ENCODE measurements at places on chromosomes 12 and 14. TPM values are rescaled to one million over a fixed set of nuclear protein-coding genes. Genes with fewer than 3 reads are reported as not detected.

Gene KRT2
- total RNA-seq: not detected

Gene MARK3
- 31.8 TPM for total RNA-seq

Gene RASSF8
- 19.7 TPM for total RNA-seq

Gene DPPA3
- not detected for total RNA-seq

Gene IFT43
- 56.1 TPM for total RNA-seq

Gene SOX5
- total RNA-seq: not detected

Gene NID2
- not detected for total RNA-seq

Gene GALNT16
- total RNA-seq: 4.8 TPM

Gene NXPH4
- total RNA-seq: 5.8 TPM

Gene STRN3
- 18.7 TPM for total RNA-seq

Gene NANOG
- not detected for total RNA-seq

Gene FGF6
- total RNA-seq: not detected

Gene CD4
- not detected for total RNA-seq

Gene TSPAN8
- 55.8 TPM for total RNA-seq

Gene PMEL
- 1.1 TPM for total RNA-seq

Gene DEPDC4
- total RNA-seq: 3.1 TPM

Gene RERG
- total RNA-seq: not detected

Gene SYCP3
- total RNA-seq: not detected

Gene SYT1
- 7.5 TPM for total RNA-seq

Gene KLRK1
- not detected for total RNA-seq

Gene RECQL
- total RNA-seq: 125 TPM

Gene PTPN6
- total RNA-seq: 0.31 TPM

Gene HSP90AA1
- total RNA-seq: 404 TPM

Gene POTEM
- total RNA-seq: not detected

Gene HNF1A
- not detected for total RNA-seq

Gene IL31
- total RNA-seq: not detected

Gene SLC6A13
- 0.12 TPM for total RNA-seq

Gene SLC2A3
- total RNA-seq: 16.3 TPM

Gene ERGIC2
- total RNA-seq: 137 TPM

Gene GPR84
- not detected for total RNA-seq

Gene PLCZ1
- not detected for total RNA-seq

Gene MYRFL
- not detected for total RNA-seq

Gene STAB2
- total RNA-seq: not detected

Gene WNT5B
- total RNA-seq: 10.3 TPM

Gene KERA
- total RNA-seq: not detected

Gene PTGER2
- total RNA-seq: not detected

Gene RIMBP2
- total RNA-seq: not detected

Gene SMCO3
- not detected for total RNA-seq

Gene PRIMA1
- total RNA-seq: not detected

Gene SERPINA3
- total RNA-seq: not detected

Gene BHLHE41
- 0.41 TPM for total RNA-seq

Gene TSPAN19
- not detected for total RNA-seq

Gene VDR
- total RNA-seq: 2.5 TPM

Gene LIMA1
- 108 TPM for total RNA-seq

Gene CD163
- not detected for total RNA-seq

Gene ANO2
- 2.1 TPM for total RNA-seq

Gene PZP
- total RNA-seq: not detected

Gene TAS2R31
- 1.1 TPM for total RNA-seq

Gene SAMD15
- 1.9 TPM for total RNA-seq

Measured in A172 (cell line).